Kidney (tissue), 22 donors: ENCODE measurements at places on chromosomes 7 and 10. TPM values are rescaled to one million over a fixed set of nuclear protein-coding genes. Genes with fewer than 3 reads are reported as not detected.

GRCh38 chr10:131176907-131177306, 134.6 kb downstream of the TCERG1L start:
- H3K36me3 ChIP-seq, result peaks cover 3% of the 10 kb centered on the region
- no peak overlapping the region for H3K4me3 ChIP-seq
- no peaks in the 10 kb centered on the region for H3K4me1 ChIP-seq
- no peak for DNase-seq
- H3K27me3 ChIP-seq, result peaks cover 1% of the 10 kb centered on the region

GRCh38 chr7:74174606-74175082, 488 bp downstream of the EIF4H start:
- DNase-seq, result peak; percentile 61
- no peaks in the 10 kb centered on the region for H3K27me3 ChIP-seq
- H3K36me3 ChIP-seq, result peaks cover 2% of the 10 kb centered on the region
- peak overlapping the region; percentile 86 for H3K27ac ChIP-seq

DNA sequence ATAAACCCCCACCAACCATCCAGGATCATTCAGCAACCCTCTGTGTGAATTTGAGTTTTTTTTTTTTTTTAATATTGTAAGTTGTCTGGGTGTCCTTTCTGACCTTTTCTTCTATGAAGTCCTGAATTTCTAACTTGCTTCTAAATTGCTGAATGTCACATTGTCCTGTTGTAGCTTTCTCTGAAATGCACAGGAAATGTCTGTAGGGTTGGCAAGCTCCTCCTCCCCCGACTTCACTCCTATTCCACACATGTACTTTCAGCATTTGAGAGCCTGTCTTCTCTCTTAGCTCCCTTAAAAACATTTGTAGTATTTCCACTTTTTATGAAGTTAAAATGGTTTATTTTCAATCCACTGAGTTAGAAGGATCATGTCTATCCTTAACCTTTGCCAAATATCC, 3.3 kb upstream of the CNNM2 start:
- H3K4me1 ChIP-seq, result peaks cover 13% of the 10 kb centered on the region
- no peak overlapping the region for H3K4me3 ChIP-seq
- no peak overlapping the region for H3K27ac ChIP-seq
- H3K36me3 ChIP-seq, result no peaks in the 10 kb centered on the region
- peaks cover 2% of the 10 kb centered on the region for H3K27me3 ChIP-seq
- DNase-seq, result no peak

DNA sequence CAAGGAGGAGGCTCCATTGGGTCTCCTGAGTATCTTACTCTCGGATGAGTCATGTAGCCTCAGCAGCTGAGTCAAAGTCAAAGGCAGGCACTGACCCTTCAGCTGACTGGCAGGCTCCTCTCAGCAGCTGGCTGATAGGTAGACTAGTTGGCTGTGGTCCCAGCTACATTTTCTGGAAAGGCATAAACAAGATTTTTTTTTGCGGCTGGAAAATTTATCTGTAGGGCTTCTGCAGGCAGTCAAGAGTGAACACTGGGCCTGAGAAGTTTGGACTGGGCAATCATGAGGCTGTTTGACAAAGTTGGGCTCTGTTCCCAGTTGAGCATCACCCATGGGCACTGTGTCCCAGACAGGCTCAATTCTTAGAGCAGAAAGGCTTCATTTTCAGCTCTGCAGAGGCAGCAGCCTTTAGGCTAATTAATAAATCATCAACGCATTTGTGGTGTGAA, 796.2 kb downstream of the CCSER2 start:
- DNase-seq, result no peak
- H3K4me3 ChIP-seq, result no peak overlapping the region
- no peak overlapping the region for H3K27ac ChIP-seq
- no peaks in the 10 kb centered on the region for H3K36me3 ChIP-seq

ACSM6 gene
- total RNA-seq, result not detected
